Ascending aorta (tissue), 2 donors: ENCODE measurements at places on chromosomes 4 and X.

GRCh38 chr4:110196206-110196870 is 2.1 kb downstream of the ELOVL6 start:
- no peaks in the 10 kb centered on the region for H3K4me1 ChIP-seq
- peak; percentile 64 for DNase-seq
- H3K27me3 ChIP-seq = no peaks in the 10 kb centered on the region
- H3K4me3 ChIP-seq = peak overlapping the region; percentile 92
- H3K27ac ChIP-seq = peak overlapping the region; percentile 81

GRCh38 chr4:15010038-15010585 is 7.8 kb downstream of the CPEB2 start:
- H3K4me1 ChIP-seq = no peaks in the 10 kb centered on the region
- peak overlapping the region; percentile 47 for H3K27ac ChIP-seq
- DNase-seq = no peak

- DNase-seq = no peak
- H3K27ac ChIP-seq = no peak overlapping the region
- H3K27me3 ChIP-seq = no peaks in the 10 kb centered on the region
- no peaks in the 10 kb centered on the region for H3K4me1 ChIP-seq
Measured at GRCh38 chrX:130012683-130013082, 30.2 kb downstream of the BCORL1 start.

DNA sequence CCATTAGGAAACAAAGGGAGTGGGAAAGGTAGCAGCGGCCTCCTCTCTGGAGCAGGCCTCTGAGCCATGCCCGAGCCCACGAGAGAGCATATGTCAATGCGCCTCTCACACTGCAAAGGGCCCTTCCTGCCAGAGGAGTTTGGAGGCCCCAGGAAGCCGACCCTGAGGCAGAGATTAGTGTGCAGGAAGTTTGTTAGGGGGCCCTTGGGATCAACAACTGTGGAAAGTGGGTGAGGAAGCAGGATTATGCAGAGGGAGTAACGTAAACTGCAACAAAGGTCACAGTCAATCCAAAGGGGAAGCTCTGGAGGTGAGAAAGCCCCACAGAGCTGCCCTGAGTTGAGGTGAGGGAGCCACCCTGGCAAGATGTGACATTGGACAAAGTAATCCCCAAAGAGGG is 17.4 kb downstream of the RTL5 start:
- no peaks in the 10 kb centered on the region for H3K4me1 ChIP-seq
- DNase-seq = no peak
- no peak overlapping the region for H3K4me3 ChIP-seq
- no peak overlapping the region for H3K27ac ChIP-seq
- no peaks in the 10 kb centered on the region for H3K27me3 ChIP-seq

DNA sequence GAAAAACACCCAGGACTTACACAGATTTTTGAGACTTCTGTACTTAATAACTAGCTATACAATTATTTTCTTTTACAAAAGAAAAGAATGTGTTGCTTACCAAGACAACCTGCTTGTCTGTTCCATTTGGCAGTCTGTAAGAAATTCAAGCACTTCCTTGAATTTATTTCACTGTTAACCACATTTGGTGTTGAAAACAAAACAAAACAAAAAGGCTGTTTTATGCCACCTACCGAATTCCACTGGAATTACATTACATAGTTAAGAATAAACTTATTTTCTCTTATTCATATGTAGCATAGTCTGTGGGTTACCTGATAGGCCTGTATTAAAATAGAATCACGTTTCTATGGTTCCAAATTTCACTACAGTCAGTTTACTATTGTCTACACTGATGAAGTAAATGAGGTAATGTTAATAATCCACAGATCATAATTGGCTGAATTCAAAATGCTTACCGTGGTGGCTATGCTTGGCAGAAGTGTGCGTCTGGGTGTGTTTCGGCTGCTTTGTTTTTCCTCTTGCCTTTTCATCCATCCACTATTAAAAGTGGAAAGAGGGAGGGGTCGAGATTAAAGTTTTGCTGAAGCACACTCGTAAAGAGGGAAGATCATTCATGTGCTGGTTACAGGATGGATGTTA is at the start of gene TLR1:
Gene TLR1, minus strand, starts transcription at position 138 of the 642 bp plus-strand sequence. CDS start 5,960 bp downstream, outside the sequence.
- H3K4me1 ChIP-seq = no peaks in the 10 kb centered on the region
- peak within 1 kb of the TSS; percentile 59 for H3K27ac ChIP-seq
- peaks cover 16% of the 10 kb centered on the region for H3K36me3 ChIP-seq
- H3K4me3 ChIP-seq = peak within 1 kb of the TSS; percentile 52
- H3K27me3 ChIP-seq = no peaks in the 10 kb centered on the region

DNA sequence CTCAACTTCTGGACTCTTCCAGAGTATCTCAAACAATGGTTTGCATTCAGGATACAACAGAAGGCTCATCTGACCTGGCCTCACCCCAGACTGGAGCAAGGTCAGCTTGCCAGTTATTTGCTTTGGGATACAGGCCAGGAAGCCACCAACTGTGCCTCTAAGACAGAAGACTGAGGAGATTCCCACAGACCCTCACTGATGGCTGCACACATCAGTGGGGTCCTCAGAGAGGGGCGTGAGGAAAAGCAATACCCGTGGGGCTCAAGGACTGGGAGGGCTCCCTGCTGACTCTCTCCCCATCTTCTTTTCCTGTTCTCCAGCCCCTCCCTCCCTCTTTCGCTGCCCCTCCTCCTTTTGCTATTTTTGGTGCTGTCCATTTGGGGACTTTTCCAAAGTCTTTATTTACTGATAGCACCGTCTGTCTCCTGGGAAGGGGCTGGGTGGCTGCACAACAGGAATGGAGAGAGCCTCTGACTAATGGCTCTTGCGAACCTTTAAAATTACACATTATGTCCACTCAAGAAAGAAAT is 23.2 kb downstream of the RELL1 start:
- DNase-seq = no peak
- H3K4me1 ChIP-seq = no peaks in the 10 kb centered on the region
- H3K27ac ChIP-seq = peak overlapping the region; percentile 43
- no peaks in the 10 kb centered on the region for H3K27me3 ChIP-seq
- H3K4me3 ChIP-seq = peak overlapping the region; percentile 13
- no peaks in the 10 kb centered on the region for H3K36me3 ChIP-seq

- H3K4me3 ChIP-seq = no peak overlapping the region
- H3K4me1 ChIP-seq = no peaks in the 10 kb centered on the region
- H3K36me3 ChIP-seq = no peaks in the 10 kb centered on the region
- no peak for DNase-seq
- H3K27me3 ChIP-seq = no peaks in the 10 kb centered on the region
Measured at GRCh38 chr4:188305690-188306089, 166.4 kb downstream of the TRIML1 start.

DNA sequence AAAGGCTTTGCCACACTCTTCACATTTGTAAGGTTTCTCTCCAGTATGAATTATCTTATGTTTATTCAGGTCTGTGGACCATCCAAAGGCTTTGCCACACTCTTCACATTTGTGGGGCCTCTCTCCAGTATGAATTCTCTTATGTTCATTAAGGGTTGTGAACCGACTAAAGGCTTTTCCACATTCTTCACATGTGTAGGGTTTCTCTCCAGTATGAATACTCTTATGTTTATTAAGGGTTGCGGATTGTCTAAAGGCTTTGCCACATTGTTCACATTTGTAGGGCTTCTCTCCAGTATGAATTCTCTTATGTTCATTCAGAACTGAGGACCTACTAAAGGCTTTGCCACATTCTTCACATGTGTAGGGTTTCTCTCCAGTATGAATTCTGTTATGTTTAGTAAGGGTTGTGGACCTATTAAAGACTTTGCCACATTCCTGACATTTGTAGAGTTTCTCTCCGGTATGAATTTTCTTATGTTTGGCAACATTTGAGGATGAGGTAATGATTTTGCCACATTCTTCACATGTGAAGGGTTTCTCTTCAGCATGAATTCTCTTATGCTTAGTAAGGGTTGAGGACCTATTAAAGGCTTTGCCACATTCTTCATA is 33.7 kb downstream of the ZNF732 start:
- H3K4me1 ChIP-seq = no peaks in the 10 kb centered on the region
- no peak overlapping the region for H3K27ac ChIP-seq
- H3K27me3 ChIP-seq = no peaks in the 10 kb centered on the region

DNA sequence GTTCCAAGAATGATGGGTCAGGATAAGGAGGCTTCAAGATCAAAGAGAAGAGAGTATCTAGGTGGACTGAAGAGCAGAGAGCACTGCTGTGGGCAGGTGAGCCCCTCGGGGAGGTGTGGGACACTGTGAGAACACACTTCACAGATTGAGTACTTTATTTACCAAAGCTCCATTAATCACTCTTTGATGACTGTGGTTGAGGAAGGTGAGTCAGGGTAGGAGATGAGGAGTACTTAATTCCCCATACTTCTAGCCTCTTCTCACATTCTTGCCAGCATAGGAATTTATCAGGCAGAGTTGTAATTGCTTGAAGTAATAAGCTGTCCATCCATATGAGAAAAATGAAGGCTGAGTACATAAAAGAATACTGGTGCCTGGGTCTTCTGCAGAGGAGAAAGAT is 375.3 kb downstream of the PCDH10 start:
- no peaks in the 10 kb centered on the region for H3K4me1 ChIP-seq
- H3K36me3 ChIP-seq = no peaks in the 10 kb centered on the region
- H3K27me3 ChIP-seq = no peaks in the 10 kb centered on the region
- no peak overlapping the region for H3K27ac ChIP-seq
- DNase-seq = no peak

DNA sequence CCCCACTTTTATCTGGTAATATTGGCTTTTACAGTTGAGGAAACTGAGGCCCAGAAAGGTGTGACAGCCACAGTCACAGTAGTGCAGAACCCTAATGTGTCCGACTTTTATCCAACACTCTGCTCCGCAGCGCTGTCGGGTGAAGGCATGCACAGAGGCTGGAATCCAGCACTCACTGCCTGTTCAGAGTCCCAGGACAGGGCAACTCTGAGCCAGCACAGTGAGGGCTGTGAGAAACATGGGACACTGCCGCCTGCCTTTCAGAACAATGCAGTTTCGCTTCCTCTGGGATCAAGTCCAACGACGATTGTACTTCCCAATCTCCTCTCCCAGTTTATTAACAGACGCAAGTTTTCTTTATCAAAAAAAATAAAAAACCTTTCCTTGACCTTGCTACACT is 41.9 kb upstream of the PDGFRA start:
- no peaks in the 10 kb centered on the region for H3K27me3 ChIP-seq
- no peak overlapping the region for H3K4me3 ChIP-seq
- no peaks in the 10 kb centered on the region for H3K4me1 ChIP-seq
- DNase-seq = no peak
- no peaks in the 10 kb centered on the region for H3K36me3 ChIP-seq

- no peak overlapping the region for H3K27ac ChIP-seq
- no peaks in the 10 kb centered on the region for H3K36me3 ChIP-seq
- H3K27me3 ChIP-seq = no peaks in the 10 kb centered on the region
Measured at GRCh38 chr4:106269711-106270110, 46.3 kb downstream of the TBCK start.

DNA sequence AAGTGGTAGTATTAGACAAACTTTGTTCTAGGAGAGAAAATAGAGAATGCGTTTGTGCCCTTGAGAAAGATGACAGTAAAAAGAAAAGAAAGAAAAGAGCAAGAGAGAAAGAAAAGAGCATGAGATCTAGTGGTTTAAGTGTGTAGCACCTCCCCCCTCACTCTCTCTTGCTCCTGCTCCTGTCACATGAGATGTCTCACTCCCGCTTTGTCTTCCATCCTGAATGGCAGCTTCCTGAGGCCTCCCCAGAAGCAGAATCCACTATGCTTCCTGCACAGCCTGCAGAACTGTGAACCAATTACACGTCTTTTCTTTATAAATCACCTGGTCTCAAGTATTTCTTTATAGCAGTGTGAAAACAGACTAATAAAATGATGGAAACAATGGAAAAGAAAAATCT is 499.6 kb downstream of the ACTRT1 start:
- no peaks in the 10 kb centered on the region for H3K36me3 ChIP-seq
- no peak for DNase-seq
- no peaks in the 10 kb centered on the region for H3K4me1 ChIP-seq
- no peaks in the 10 kb centered on the region for H3K27me3 ChIP-seq
- H3K27ac ChIP-seq = no peak overlapping the region

DNA sequence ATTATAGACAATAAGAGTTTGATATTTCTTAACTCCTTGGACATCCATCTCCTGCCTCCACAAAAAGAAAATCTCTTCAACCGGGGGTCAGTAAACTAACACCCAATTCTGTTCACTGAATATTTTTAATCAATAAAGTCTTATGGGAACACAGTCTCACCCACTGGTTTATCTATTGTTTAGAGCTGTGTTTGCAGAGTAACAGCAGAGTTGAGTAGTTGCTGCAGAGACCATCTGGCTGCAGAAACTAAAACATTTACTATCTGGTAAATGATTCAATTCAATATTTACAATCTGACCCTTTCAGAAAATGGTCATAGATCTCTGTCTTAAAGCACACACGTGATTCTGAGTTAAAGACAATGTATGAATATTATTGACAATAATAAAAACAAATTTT is 94.0 kb downstream of the TMA16 start:
- H3K36me3 ChIP-seq = no peaks in the 10 kb centered on the region
- DNase-seq = no peak
- no peak overlapping the region for H3K27ac ChIP-seq
- H3K4me3 ChIP-seq = no peak overlapping the region

GRCh38 chrX:150150076-150150779 is 211.9 kb upstream of the EOLA2 start:
- H3K4me1 ChIP-seq = no peaks in the 10 kb centered on the region
- H3K4me3 ChIP-seq = no peak overlapping the region

DNA sequence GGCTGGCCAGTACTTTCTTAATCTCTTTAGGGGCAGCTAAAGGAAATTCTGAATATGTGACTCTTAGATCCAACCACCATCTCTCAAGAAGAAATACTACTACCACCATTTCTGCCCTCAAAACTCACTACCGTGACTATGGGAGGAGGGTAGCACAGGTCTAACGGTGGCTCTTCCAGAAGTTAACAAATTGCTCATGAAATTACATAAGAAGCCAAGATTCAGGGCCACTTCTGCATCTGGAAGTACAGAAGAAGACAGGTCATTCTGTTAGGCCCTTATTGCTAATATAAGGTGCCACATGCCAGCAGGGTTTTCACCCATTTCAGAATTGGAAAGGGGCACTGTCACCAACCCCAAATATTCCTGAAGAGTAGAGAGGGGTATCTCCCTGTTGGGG is 19.6 kb upstream of the NKRF start:
- H3K4me3 ChIP-seq = no peak overlapping the region
- H3K4me1 ChIP-seq = no peaks in the 10 kb centered on the region
- H3K27me3 ChIP-seq = no peaks in the 10 kb centered on the region
- H3K36me3 ChIP-seq = no peaks in the 10 kb centered on the region
